NCI-H2107 (cell line): ENCODE measurements at places on chromosomes 5 and 9.

GRCh38 chr9:77451507-77451906 is 196.6 kb downstream of the GNA14 start:
- DNase-seq, result no peak

DNA sequence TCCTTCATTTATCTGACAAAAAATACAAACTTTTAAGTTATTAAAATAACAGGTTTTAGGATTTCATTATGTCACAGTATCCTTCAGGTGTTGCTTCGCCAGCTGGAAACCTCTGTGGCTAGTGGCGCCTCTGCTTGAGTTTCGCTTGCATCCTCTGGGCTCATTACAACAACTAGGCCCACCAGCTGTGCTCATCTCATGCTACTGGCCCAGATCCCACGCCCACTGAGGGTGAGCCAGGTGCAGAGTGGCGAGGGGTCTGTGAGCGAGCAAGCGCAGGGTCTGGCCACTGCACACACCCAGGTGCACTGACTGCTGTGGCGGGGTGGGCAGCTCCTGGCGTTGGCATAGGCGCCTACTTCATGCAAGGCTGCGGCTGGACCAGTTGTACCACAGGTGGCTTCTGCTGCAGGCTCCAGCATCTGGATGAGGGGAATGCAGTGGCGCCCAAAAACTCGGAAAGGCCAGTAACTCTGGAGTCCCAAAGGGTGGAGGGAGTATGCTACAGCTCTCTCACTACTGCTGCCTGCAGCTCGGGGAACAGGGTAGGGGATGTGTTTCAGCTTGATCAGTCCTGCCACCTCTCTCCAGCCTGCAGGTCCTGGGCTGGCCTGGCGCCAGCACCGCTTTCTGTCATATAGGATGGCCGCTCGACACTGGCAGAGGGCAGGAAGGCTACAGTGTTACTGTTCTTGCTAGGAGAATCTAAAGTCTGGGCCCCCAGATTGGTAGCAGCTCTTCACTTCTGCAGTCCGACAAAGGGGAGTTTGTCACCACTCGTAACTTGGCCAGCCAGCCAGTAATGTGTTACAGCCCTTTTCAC is 452.1 kb downstream of the TUSC1 start:
- no peak for DNase-seq

- DNase-seq, result no peak
Measured at GRCh38 chr5:5387192-5387591, 35.3 kb upstream of the ICE1 start.

- no peak for DNase-seq
Measured at GRCh38 chr9:1120500-1121165, 70.5 kb downstream of the DMRT2 start.

DNA sequence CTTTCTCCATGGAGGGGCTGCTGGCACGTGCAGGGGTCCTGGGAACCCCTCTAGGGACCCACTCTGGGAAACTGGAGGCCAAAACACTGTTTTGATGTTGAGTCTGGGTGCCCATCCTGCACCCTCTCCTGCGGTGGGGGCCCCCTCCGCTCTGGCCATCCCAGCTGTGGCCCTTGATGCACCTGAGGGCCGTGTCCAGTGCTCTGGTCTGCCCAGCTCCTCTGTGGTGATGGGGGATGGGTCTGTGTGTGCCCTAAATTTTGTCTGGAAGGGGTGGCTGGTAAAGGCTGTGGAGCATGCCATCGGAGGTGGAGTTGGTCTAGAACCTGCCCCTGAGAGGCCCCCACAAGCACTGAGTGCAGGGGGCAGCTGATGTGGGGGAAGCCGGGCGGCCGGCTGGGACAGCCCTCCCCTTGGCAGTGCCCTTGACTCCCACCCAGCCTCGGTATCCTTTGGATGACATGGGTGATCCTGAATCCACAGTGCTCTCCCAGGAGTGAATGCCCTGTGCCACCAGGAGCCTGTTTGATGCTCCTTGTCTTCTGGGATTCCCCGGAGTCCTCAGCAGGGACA is 26.3 kb downstream of the AHRR start:
- no peak for DNase-seq

- DNase-seq, result no peak
Measured at GRCh38 chr5:139131465-139131864, 66.7 kb downstream of the SIL1 start.

DNA sequence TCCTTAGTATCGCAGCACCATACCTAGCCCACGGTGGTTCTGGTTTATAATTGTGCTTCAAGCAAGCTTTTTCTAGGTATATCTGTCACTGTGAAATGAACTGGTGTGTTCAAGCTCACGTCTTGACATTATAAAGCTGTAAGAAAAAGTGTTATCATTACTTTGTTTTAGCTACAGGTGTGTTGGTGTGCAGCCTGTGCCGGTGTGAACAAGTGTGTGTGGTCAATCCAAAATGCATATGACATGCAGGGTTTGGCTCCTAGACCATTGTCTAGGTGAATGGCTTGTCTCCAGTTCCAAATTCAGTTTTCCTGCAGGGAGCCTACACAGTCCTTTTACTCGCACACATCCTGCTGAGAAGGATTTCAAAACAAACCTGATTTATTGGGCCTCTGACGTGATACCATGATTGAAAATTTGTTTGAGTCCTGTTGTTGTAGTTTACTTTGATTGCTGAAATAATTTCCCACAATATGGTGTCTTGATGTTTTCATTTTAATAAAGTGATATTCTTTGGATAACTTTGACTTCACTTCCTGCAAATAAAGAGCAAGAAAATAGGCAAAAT is 3.7 kb downstream of the LSM11 start:
- no peak for DNase-seq

- DNase-seq, result no peak
Measured at GRCh38 chr5:132675936-132676689, 2.3 kb downstream of the IL4 start.

GRCh38 chr9:130158001-130158400 is 14.2 kb upstream of the NCS1 start:
- DNase-seq, result no peak

GRCh38 chr5:126449751-126450271 is 26.6 kb downstream of the GRAMD2B start:
- no peak for DNase-seq

GRCh38 chr9:14205463-14205862 is 108.5 kb downstream of the NFIB start:
- DNase-seq, result no peak

GRCh38 chr5:180689071-180689694 is 39.8 kb upstream of the FLT4 start:
- DNase-seq, result no peak

DNA sequence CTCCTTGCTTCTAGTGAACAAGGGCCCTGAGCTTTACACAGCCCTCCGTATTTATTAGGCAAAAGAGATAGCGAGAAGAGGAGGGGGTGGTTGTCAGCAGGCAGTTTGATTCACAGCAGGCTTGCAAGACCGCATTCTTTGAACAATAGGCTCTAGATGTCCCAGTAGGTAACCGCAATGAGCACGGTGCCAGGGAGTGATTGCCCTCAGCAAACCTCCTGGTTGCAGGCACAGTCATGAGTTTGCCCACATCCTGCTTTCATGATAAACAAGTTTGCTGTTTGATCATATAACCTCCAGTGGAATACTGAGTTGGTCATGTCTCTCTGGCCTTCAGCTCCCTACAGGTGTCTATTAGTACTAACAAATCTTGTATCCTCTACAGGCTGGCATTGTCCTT is 66.1 kb downstream of the CACNA1B start:
- DNase-seq, result no peak

DNA sequence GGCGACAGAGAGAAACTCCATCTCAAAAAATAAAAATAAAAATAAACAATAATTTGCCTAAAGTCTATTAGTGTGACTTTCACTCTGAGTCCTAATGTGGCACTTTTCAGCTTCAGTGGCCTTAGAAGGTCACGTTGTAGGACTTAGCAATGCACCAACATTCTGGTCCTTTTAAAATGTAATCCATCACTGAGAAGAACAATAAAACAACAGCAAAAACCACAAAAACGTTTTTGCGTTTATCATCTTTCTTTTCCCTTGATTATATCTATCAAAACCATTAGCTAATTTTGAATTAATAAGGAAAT is 190.1 kb upstream of the ZNF608 start:
- DNase-seq, result no peak

GRCh38 chr9:7174884-7175283 is 417.1 kb downstream of the KDM4C start:
- no peak for DNase-seq

DNA sequence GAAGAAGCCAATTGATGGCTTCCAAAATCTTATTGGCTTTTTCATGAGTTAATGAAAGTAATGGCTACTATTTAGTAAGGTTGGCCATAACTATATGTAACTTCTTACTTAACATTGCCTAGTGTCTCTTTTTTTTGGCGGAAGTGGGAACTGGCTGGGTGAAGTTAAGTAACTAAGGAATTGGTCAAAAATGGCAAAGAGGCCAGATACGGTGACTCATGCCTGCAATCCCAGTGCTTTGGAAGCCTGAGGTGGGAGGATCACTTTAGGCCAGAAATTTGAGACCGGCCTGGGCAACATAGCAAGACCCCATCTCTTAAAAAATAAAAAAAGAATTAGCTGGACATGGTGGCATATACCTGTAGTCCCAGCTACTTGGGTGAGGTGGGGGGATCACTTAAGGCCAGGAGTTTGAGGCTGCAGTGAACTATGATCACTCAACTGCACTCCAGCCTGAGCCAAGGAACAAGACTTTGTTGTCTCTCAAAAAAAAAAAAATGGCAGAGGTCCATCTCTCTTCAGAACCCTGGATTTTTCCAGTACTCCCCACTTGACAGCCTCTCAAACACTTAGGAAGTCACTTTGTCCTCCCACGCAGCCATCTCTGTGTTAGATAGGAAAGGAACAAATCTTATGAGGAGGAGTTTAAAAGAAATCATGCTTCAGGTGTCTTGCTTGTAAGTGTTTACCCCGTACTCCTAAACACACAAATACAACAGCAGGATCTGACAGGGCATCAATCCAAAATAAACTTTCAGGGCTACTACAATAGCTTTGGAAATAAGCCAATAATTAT is 75.7 kb downstream of the TEK start:
- no peak for DNase-seq

- DNase-seq, result no peak
Measured at GRCh38 chr5:181098762-181099601, 32.0 kb downstream of the OR2V1 start.

DNA sequence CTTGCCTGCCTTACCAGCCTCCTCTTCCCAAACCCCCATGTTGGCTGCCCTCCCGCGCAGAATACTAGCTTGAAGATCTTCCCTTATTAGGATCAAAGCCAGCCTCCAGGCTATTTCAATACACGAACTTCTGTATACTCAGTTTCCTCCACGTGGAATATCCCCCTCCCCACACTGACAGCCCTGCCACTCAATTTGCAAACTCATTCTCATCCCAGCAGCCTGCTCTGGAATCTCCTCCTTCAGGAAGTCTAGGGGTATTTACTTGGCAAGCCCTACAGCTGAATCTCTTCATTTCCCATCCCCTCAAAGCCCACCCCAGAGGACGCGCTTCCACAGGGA is 157.0 kb upstream of the SMIM23 start:
- DNase-seq, result no peak

DNA sequence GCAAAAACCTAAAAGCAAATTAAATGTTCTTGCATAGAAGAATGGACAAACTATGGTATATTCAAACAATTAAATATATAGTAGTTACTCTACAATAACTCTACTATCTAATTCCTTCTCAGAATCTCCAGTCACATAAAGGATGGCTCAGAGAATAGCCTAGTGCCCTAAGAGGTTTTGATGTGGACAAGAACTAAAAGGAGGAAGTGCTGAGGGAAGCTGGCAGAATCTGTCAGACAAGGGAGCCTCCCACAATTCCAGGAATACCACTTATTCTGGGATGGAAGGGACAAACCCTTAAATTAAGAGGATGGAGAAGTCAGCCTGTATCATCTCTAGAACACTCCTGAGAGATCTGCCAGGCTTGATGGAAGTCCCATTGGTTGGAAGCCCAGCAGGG is 30.4 kb downstream of the TNFSF8 start:
- DNase-seq, result no peak

DNA sequence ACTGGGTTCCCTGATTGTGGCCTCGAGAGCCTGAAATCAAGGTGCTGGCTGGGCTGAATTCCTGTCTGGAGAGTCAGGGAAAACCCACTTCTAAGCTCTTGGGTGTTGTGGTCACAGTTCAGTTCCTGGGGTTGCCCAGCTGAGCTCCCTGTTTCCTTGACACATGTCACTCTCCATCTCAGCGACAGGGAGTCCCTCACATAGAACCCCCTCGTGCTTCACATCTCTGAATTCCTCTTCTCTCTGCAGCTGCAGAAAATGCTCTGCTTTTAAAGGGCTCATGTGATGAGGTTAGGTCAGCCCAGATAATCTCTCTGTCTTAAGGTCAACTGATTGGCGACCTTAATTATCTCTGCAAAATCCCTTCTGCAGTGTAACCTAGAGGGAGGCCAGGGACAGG is 53.5 kb upstream of the NFIL3 start:
- no peak for DNase-seq

DNA sequence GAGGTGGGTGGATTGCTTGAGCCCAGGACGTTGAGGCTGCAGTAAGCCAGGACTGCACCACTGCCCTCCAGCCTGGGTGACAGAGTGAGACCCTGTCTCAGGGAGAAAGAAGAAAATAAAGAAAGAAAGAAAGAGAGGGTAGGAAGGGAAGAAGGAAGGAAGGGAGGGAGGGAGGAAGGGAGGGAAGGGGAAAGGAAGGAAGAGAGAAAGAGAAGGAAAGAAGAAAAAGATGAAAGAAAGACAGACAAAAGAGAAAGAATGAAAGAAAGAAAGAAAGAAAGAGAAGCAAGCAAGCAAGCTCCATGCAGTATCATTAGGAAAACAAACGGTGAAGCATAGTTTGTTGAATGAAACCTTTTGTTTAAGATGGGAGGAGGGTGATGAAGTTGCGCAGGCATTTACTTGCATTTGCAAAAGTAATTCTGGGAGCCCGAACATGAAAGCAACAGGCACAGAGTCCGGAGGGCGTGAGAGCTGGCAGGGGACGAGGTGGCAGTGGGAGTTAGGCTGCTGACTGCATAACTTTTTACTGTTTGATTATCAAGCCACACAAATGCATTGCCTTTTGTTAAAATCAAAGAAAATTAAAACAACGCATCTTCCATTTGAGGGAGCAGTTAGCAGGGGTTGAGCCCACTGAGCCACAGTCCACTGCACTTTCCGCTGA is 26.0 kb upstream of the CEP72 start:
- no peak for DNase-seq

- DNase-seq, result no peak
Measured at GRCh38 chr5:127068493-127069214, 4.6 kb downstream of the C5orf63 start.

GRCh38 chr5:41600731-41601130 is 90.3 kb upstream of the PLCXD3 start:
- DNase-seq, result no peak

DNA sequence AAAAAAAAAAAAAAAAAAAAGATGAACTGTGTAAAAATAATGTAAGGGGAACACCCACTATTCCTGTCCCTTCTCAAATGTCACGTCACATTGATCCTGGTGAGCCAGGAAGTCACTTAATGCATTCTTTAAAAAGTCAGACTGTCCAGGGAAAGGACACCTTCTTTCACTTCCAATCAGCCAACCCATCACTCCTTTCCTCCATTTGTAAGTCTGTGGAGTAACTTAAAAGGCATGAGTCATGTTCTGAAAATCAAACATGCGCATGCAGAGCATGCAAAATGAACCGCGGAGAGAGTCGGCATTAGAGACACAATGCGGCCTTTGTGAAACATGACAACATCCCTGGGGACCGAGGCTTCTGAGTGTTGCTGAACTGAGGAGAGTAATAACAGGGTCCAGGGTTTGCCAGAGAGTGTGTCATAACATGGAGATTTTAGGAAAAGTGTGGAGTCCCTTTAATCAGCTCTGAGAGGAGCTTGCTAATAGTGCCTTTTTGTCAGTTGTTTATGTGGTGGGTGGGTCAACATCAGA is 77.6 kb upstream of the SEMA6A start:
- peak; percentile 69 for DNase-seq
